ENCODE measurements at places on chromosomes 5 and 9. TPM values are rescaled to one million over a fixed set of nuclear protein-coding genes. Genes with fewer than 3 reads are reported as not detected.

STK32A gene
- 0.22 TPM for total RNA-seq

PCDHB8 gene
- 0.42 TPM for total RNA-seq

MCTP1 gene
- total RNA-seq = 7.3 TPM

COL23A1 gene
- total RNA-seq = not detected

DAPK1 gene
- total RNA-seq = 12.9 TPM

APBA1 gene
- total RNA-seq = 0.10 TPM

ACSL6 gene
- total RNA-seq = not detected

ERAP2 gene
- 1.2 TPM for total RNA-seq

CNTLN gene
- 6.1 TPM for total RNA-seq

DBN1 gene
- 72.8 TPM for total RNA-seq

PAEP gene
- 0.27 TPM for total RNA-seq

ERBIN gene
- 20.8 TPM for total RNA-seq

GRXCR2 gene
- not detected for total RNA-seq

PRR7 gene
- total RNA-seq = 35.4 TPM

TMEM161B gene
- 8.1 TPM for total RNA-seq

SYK gene
- total RNA-seq = not detected

FAM200C gene
- 2.5 TPM for total RNA-seq

CHSY3 gene
- total RNA-seq = 0.10 TPM
